ENCODE measurements at places on chromosomes 3 and 15.

GRCh38 chr3:152071924-152072323 is 196.8 kb upstream of the MBNL1 start:
- DNase-seq = peak; percentile 9

GRCh38 chr3:187015903-187016638 is 85.7 kb downstream of the ST6GAL1 start:
- no peak for DNase-seq

- DNase-seq = no peak
Observed at GRCh38 chr15:70507772-70508371, 255.5 kb downstream of the UACA start.

GRCh38 chr3:126508564-126508964 is 9.0 kb downstream of the UROC1 start:
- DNase-seq = no peak

GRCh38 chr15:55879181-55879580 is 114.2 kb downstream of the NEDD4 start:
- DNase-seq = no peak

GRCh38 chr3:177944228-177944661 is 592.0 kb upstream of the KCNMB2 start:
- DNase-seq = no peak
